Panc1 (cell line): ENCODE measurements at places on chromosomes 1 and 21.

GRCh38 chr1:180527101-180527669, 24.8 kb upstream of the ACBD6 start:
- no peak for DNase-seq

- DNase-seq = no peak
Measured at GRCh38 chr1:18504609-18505008, 23.9 kb downstream of the KLHDC7A start.

- no peak for DNase-seq
Measured at GRCh38 chr1:98460136-98460535, 201.4 kb upstream of the SNX7 start.

DNA sequence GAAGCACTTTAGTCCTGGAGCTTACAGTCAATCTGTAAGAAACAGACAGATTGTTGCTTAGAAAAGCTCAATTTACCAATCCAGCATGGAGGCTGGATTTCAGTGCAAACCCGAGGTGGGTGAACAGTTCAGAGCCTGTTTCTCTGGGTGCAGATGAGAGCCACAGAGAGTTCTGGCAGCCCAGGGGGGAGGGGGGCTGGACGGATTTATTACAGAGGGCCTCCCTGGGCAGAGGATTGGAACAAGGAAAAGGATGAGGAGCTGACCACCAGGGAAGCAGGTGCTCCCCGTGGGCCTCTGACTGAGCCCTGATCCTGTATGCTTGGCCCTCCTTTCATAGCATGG, 38.0 kb upstream of the EPS8L3 start:
- no peak for DNase-seq

- DNase-seq = no peak
Measured at GRCh38 chr1:21254335-21254951, 35.8 kb downstream of the ECE1 start.

- no peak for DNase-seq
Measured at GRCh38 chr1:83490988-83491387, 507.9 kb downstream of the TTLL7 start.

DNA sequence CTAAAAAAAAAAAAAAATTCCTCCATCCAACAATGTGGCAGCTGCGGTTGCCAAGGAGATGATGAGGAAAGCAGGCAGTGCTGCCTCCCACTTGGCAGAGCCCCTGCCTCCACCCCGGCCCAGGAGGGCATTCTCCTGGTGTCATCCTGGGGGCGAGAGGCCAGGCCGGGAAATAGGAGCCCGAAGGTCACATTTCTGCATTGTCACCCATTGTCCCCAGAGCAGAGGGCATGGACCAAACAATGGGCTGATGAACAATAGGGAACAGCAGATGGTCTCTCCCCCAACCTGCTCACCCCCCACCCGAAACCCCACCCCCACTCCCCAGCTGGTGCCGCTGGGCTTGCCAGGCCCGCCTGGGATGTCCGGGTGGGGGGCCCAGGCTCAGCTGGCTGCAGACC, 37.3 kb downstream of the CAMK2N1 start:
- no peak for DNase-seq

GRCh38 chr1:10781137-10781536, 15.3 kb downstream of the CASZ1 start:
- no peak for DNase-seq

DNA sequence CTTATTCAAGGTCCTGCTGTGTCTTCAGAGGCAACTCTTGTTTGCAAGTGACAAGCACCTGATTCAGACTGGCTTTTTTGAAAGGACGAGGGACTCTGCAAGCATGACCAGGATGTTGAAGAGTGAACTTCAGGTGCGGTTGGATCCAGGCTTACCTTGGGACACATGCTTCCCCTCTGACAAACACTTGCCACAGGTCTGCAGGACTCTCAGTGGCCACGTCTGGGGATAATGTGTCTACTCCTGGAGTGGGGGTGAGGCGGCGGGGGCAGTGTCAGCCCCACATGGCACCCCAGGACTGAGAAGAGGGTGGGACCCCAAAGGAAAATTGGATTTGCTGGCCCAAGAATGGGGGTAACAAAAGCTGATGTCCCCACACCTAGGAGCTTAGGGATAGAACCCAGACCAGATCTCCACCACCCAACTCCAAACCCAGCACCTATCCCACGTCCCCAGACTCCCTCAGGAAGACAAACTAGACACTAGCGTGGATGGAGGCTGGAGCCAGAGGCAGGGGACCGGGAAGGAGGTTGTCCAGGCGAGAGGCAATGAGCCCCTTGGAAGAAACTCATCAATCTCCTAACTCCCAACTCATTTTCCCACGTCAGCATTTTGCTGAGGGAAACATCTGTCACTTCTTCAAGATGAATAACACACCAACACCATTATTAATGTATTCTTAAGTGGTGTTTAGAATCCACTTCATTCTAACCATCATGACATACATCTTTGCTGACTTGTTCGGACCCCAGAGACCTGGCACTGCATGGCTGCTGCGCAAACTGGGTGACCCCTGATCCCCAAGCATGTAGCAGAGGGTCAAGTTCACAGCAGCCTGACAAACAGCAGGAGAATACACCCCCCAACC, 32.0 kb upstream of the LAPTM5 start:
- DNase-seq = no peak

DNA sequence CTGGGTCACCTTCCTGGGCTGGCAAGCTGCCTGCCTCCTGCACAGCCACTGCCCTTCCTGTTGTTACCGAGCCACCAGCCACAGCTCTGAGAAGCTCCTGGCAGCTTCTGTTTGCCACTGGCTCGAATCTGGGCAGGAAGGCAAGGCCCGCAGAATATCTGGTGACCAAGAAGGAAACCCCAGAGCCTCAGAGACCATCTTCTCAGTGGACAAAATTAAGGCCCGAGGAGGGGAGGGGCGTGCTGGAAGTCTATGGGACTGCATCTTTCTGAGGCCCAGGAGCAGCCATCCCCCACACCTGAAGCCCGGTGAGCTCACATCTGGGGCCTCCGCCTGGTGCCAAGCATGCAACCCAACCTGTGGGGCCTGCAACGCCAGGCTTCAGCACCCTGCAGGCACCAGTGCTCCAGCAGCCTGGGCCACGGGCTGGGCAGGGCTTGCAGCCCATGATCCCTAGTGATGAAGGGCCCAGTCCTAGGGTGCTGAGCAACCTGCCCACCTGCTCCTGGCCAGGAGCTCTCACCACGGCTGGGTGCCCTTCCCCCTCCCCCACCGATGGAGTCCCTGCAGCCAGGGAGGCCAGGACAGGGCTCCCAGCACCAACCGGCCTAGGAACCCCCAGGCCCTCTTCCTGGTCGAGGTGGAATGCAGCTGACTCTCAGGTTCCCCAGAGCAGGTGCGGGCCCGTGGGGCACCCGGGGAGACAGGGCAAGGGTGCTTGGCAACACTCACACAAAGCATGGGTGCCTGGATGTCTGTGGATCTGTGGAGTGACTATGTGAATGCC, 879 bp downstream of the CPTP start:
- DNase-seq = no peak

- no peak for DNase-seq
Measured at GRCh38 chr1:39288735-39289465, 84.4 kb downstream of the MACF1 start.

DNA sequence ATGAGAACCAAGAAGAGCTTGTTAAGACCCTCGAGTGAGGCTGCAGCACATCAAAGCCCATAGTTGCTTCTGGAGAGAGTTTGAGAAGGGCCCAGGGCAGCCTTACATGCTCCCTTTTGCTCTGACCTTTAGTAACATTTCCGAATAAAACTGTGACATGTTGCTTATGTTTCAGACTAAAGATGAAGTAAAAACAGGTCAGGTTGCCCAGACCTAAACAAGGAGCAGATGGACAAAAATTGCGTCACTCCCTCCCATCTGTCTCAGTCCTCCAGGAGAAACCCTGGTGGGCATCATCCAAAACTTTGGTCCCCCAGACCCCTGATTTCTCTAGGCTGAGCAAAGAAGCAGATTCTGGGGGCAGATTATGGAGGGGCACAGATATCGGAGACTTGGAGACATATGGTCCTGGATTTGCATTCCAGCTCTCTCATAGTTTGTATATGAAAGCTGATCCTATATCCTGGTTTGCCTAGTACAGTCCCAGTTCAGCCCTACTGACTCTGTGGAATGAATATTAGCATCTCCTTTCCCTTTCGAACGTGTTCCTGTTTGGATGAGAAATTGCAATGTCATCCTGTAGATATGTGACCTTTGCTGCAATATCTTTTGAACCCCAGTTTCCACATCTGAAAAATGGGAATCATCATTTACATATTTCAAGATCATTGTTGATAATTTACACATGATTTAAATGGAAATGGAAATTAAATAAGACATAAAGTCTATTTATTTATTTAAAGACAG, 304.9 kb upstream of the USP24 start:
- no peak for DNase-seq

- no peak for DNase-seq
Measured at GRCh38 chr1:161069241-161069640, 450 bp downstream of the ARHGAP30 start.

- no peak for DNase-seq
Measured at GRCh38 chr1:36091698-36092097, 3.0 kb downstream of the ADPRS start.

DNA sequence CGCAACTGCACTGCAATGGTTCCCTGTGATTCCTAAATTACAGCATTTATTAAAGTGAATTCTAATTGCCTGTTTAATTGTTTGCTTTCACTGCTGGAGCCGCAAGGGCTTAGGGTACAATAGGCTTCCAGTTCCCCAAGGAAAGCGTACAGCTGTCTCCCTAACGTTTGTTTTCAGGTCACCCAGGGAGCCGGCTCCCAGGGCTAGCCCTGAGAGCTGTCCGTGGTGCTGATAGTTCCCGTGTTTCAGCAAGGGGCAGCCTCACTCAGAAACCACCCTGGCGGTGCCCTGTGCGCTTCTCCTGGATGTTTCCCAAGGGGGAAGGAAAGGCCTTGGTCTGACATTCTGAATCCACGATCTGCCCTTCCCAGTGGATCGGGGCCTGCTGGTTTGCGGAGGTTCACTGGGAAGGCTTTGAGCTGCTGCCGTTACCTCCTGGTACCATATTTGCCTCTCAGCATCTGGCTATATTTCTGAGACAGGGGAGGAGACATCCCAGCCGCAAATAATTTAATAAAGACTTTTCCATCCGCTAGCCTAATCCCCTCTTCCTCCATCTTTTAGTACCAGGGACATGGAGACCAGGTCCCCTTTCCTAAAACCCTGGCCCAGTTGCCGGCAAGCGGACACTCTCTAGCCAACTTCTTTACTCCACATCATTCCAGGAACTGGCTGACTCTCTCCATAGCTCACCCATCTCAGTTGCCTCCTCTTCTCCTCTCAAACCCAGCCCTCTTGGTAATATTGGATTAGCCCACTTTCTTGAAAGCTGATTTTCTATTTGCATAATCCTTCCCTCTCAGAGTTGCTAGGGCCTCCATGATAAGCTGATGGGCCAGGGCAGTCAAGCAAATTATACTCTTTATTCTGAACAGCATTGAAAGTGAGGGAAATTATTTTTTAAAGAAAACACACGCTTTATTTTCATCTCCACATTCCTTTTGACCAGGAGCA, 149.0 kb downstream of the IGSF21 start:
- no peak for DNase-seq
